ENCODE measurements at places on chromosomes 5 and 9. TPM values are rescaled to one million over a fixed set of nuclear protein-coding genes. Genes with fewer than 3 reads are reported as not detected.

The CD274 gene
- total RNA-seq: 6.3 TPM

- no peak for DNase-seq
- no peak within 1 kb of the TSS for H3K4me3 ChIP-seq
- H3K4me1 ChIP-seq: no peaks in the 10 kb centered on the region
- no peaks in the 10 kb centered on the region for H3K36me3 ChIP-seq
- no peak within 1 kb of the TSS for H3K27ac ChIP-seq
- peaks cover 26% of the 10 kb centered on the region for H3K27me3 ChIP-seq
These were observed at the start of gene FBXL7 for GRCh38 chr5:15499528-15500324. Gene FBXL7 (plus strand): TSS chr5:15500180.

DNA sequence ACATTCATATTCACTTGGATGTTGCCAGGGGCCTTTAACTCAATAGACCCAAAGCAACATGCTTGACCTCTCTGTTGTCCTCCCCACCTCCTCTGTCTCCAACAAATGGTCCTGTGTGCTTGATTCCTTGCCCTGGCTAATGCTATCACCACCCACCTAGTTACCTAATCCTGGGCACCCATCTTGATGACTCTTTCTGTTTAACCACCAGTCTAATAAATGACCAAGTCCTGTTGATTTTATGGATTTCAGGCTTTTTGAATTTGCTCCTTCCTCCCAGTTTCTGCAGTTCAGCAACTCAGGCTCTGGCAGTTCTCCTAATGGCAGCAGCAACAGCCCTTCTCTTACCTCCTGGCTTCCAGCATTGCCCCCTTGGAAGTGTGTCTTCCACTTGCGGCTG lies 246.3 kb upstream of the KLF4 start:
- H3K27me3 ChIP-seq: no peaks in the 10 kb centered on the region
- H3K36me3 ChIP-seq: no peaks in the 10 kb centered on the region
- DNase-seq: no peak
- H3K27ac ChIP-seq: no peak overlapping the region

DNA sequence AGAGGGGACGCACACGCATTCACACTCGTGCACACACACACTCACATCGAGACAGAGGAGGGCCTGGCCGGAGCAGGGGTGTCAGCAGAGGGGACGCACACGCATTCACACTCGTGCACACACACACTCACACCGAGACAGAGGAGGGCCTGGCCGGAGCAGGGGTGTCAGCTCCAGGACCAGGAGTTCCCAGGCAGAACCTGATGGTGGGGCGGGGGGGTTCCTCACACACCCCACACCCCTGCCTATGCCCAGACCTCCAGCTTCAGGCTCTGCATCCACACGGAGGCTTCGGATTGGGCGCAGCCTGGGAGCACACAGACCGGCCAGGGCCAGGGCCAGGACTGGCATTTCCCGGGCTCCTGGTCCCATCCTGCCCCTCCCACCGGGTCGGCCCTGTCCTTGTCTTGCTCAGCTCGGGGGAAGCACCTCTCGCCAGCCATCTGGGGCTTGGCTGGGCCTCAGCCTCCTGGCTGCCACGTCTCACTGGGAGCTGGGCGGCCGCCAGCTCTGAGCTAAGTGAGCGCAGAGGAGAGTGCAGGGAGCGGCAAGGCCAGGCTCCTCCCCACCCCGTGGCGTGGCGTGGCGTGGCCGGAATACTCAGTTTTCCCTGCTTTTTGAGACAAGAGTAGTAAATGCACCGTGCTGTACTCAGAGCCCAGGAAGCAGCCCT lies 31.3 kb downstream of the ADAMTS2 start:
- DNase-seq: no peak
- H3K27ac ChIP-seq: no peak overlapping the region
- H3K36me3 ChIP-seq: no peaks in the 10 kb centered on the region
- no peaks in the 10 kb centered on the region for H3K27me3 ChIP-seq
- no peak overlapping the region for H3K4me3 ChIP-seq

GRCh38 chr5:78669331-78669730 lies 20.8 kb upstream of the LHFPL2 start:
- no peaks in the 10 kb centered on the region for H3K36me3 ChIP-seq
- H3K4me3 ChIP-seq: no peak overlapping the region
- no peaks in the 10 kb centered on the region for H3K4me1 ChIP-seq
- no peak overlapping the region for H3K27ac ChIP-seq

GRCh38 chr9:19117039-19117716 lies 10.1 kb downstream of the PLIN2 start:
- DNase-seq: no peak
- H3K4me3 ChIP-seq: no peak overlapping the region
- H3K36me3 ChIP-seq: peaks cover 79% of the 10 kb centered on the region

- DNase-seq: no peak
- H3K27ac ChIP-seq: no peak overlapping the region
- peaks cover 37% of the 10 kb centered on the region for H3K4me1 ChIP-seq
- no peaks in the 10 kb centered on the region for H3K27me3 ChIP-seq
- H3K4me3 ChIP-seq: no peak overlapping the region
- H3K36me3 ChIP-seq: peaks cover 11% of the 10 kb centered on the region
These were observed 2.0 kb upstream of the ZNF622 start for GRCh38 chr5:16467363-16468219.

GRCh38 chr5:35926389-35927051 lies 11.9 kb downstream of the CAPSL start:
- H3K4me1 ChIP-seq: peaks cover 22% of the 10 kb centered on the region
- no peak overlapping the region for H3K27ac ChIP-seq
- no peaks in the 10 kb centered on the region for H3K27me3 ChIP-seq

All from CD4-positive, alpha-beta T cell (primary cell).